ENCODE measurements at places on chromosomes 1 and 21.

GRCh38 chr1:47409311-47410067, 6.6 kb upstream of the FOXE3 start:
- DNase-seq: no peak

GRCh38 chr1:163337631-163338030, 15.9 kb downstream of the NUF2 start:
- no peak for DNase-seq

DNA sequence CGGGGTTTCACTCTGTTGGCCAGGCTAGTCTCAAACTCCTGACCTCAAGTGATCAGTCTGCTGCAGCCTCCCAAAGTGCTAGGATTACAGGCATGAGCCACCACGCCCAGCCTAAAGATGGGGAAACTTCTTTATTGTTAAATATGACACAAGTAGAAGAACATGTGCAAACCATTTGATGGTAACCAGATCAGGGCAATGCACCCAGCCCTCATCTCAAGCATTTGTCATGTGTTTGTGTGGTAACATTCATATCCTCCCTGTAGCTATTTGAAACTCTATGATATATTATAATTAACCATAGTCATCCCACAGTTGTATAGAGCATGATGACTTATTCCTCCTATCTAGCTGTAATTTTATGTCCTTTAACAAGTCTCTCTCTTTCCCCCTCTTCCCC, 119.5 kb upstream of the TMPRSS2 start:
- no peak for DNase-seq

DNA sequence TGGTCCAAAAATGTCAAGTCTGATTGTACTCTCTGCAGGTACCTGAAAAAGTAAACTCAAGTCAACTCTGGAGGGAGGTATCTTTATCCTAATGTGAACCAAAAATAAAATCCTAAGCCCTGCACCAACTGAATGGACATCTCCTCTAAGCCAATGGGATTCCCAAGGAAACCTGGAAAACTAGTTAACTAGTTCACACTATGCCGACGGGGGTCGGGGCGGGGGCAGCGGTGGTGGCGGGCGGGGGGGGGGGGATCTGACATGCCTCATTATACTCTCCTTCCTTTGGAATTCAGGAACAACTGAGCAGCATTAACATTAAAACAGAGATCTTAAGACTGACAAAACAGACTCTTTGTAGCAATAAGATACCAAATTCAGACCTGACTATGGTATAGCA, 452.6 kb upstream of the CAMK1G start:
- no peak for DNase-seq

DNA sequence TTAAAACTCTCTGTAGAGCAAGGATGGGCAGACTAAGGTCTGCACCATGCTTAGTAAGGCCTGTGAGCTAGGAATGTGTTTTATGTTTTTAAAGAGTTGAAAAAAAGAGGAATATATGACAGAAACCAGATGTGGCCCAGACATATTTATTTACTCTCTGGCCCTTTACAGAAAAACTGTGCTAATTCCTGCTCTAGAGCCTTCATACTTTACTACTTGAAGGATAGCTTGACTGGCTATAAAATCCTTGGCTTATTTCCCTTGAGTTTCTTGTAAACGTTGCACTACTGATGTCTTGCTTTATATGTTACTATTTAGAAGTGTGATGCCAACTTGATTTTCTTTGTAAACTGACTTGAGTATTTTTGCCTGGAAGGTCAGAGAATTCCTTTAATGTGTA, 33.5 kb downstream of the CTBS start:
- DNase-seq: no peak

- no peak for DNase-seq
Measured at GRCh38 chr1:234197839-234198238, 175.4 kb upstream of the COA6 start.

DNA sequence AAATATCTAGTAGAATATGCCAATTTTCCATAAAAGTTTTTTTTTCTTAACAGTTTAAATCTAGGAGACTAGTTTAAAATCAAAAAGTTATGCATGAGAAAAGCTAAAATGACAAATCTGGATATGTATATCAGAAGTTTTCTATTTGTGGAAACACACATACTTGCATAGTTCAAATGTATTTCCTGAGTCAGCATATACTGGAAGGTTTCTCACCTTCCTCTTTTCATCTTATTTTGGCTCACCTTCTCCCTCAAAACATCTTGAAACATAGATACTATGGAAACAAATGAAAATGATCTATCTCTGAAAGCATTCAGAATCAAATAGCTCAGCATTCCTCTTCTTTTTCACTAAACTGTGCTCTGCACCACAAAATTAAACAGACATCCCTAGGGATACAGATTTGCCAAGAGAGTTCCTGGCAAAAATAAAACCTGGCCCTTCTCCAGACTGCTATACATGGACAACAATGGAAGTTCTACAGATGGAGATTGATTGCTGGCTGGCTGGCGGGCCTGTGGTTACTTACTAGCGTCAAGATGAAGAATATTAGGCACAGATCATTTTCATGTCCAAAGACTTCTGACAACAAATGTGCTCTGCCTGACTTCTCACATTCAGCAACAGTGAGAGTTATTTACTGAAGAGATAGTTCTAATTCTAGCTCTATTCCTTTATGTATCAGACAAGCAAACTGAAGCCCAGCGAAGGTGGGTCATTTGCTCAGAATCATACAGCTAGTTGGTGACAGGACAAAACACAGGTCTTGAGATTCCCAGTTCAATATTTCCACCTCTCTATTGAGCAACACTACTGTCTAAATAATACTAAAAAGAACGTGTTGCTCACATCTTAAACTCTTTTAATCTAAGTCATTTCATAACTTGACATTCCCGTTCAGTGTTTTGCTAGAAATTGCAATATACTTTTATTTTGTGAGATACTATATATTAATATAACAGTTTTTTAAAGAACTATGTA, 26.6 kb downstream of the DIPK1A start:
- DNase-seq: peak; percentile 22

DNA sequence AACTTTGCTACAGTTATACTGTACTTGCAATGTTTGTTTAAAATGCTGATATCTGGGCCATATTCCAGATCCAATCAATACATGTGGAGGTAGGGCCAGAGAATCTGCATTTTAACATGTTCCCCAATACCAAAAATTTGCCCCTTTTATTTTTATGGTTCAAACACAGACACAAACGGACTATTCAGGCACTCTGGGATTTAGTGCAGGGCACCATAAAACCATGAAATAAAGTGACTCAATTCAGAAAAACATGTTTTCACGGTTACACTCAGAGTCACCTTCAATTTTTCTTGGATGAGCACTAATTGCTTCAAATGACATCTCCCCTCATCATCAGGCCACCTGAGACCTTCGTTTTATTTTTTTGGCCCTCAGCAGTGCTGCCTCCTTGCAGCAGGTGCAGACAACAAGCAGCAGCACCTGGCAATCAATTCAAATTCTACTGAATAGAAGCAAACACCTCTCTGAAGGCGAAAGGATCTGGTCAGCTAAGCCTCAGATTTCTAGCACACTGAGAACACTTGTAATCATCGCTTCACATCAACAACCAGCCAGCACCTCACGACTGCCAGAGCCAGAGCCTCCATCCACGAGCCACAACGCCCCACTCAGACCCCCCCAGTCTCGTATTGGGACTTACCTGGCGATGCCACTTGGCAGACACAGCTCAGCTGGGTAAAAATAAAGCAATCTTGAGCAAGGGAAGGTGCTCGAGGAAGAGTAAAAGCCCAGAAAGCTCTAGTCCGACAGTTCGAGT, 1.1 kb downstream of the ERO1B start:
- no peak for DNase-seq

- no peak for DNase-seq
Measured at GRCh38 chr1:16224472-16224871, 12.0 kb upstream of the ARHGEF19 start.

- no peak for DNase-seq
Measured at GRCh38 chr1:24621121-24621520, 22.0 kb upstream of the SRRM1 start.

- DNase-seq: no peak
Measured at GRCh38 chr1:22332795-22333499, 118.7 kb upstream of the ZBTB40 start.

- DNase-seq: no peak
Measured at GRCh38 chr1:231674575-231674974, 48.0 kb downstream of the DISC1 start.

DNA sequence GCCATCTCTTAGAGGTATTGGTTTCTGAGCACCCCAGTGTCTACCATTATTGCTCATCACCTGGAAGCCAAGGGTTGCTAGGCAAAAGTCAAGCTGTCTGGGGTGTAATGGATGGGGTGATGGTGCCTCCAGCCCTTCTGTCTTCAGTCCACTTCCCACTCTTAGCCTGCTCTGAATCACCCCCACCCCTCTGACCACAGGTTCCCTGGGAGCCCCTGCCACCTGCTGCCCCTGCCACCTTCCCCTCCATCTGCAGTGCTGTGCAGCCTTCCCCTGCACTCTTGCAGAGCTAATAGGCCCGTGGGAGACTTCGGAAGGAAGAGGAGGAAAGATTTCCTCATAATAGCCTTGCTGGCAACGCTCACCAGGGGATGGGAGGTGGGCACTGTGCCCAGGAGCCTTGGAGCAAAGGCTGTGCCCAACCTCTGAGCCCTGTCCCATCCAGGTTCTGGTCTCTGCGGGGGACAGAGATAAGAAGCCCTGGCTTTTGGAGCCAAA, 35.5 kb downstream of the CAPN2 start:
- DNase-seq: no peak

- no peak for DNase-seq
Measured at GRCh38 chr1:204299814-204300365, 59.8 kb downstream of the PLEKHA6 start.

- DNase-seq: no peak
Measured at GRCh38 chr1:240538776-240539430, 73.1 kb downstream of the GREM2 start.

DNA sequence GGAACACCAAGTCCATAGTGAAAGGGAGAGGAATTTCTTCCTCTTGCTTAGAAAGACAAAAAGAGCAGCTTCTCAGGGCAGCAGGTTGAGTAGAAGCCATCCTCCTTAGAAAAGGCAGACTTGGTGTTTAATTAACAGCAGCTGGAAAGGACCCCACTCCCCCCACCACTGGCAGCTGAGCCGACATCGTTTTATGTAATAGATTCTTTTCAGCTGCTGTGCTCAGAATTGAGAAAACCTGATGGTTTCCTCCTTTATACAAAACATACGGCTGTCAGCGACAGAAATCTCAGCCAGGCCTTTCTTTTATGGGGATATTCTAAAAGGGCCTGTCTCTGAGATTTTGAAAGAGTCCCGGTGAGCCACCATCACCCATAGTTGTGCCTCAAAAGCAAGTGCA, 49.9 kb downstream of the MAN1C1 start:
- no peak for DNase-seq

GRCh38 chr1:23463286-23463685, 20.7 kb downstream of the ASAP3 start:
- DNase-seq: no peak

- no peak for DNase-seq
Measured at GRCh38 chr1:26022404-26022779, 817 bp downstream of the EXTL1 start.

GRCh38 chr1:113657556-113658063, 101.7 kb downstream of the PHTF1 start:
- DNase-seq: no peak

- no peak for DNase-seq
Measured at GRCh38 chr1:41560931-41561330, 76.4 kb upstream of the EDN2 start.

- no peak for DNase-seq
Measured at GRCh38 chr1:12136916-12137610, 29.7 kb upstream of the TNFRSF1B start.

GRCh38 chr1:101154547-101154946, 82.3 kb upstream of the S1PR1 start:
- no peak for DNase-seq

DNA sequence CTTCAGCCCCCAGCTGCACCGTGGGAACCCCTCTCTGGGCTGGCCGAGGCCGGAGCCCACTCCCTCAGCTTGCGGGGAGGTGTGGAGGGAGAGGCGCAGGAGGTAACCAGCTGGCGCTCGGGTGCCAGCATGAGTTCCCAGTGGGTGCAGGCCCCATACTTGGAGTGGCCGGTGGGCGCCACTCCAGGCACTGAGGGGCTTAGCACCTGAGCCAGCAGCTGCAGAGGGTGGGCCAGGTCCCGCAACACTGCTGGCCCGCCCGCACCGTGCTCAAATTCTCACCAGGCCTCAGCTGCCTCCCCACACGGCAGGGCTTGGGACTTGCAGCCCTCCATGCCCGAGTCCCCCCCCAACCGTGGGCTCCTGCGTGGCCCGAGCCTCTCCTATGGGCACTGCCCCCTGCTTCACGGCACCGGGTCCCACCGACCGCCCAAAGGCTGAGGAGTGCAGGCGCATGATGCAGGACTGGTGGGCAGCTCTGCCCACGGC, 47.2 kb downstream of the LRRC53 start:
- no peak for DNase-seq

- no peak for DNase-seq
Measured at GRCh38 chr1:156618853-156619581, at the start of gene HAPLN2. TSS of gene HAPLN2 (plus strand) at chr1:156619415. CDS start at chr1:156623491, 4,076 bp downstream.

- DNase-seq: no peak
Measured at GRCh38 chr1:43134068-43134467, 38.0 kb downstream of the EBNA1BP2 start.

DNA sequence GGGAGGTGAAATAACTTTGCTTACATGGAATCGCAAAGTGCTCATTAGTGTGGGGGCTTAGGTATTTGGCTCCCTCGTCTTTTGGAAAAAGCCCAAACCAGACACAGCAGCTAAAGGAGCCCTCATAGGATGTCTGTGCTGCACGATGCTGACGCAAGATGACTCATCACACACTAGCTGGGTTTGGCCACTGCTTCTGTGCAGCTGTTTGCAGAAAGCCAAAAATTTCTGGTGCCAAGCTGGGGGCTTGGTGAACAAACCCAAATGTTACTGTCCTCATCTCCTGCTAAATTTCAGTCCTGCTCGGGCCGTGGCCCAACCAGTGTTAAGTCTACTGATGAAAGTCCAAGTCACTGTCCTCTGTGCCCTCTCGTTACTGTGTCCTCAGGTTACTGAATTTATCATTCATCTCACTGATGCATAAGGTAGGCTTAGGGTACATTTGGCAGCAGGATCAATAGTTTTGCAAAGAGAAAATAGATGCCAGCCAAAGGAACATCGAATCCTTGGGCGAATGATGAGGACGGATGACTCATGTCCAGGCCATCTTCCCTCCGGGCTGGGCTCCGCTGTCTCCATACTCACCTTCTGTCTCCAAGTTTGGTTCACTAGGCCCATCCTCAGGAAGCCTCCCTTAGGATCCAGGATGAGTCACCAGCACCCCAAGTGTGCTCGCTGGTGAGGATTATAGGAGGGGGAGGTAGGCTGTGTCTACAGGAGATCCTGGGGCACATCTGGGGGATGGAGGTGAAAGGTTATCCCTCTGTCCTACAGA, 177.7 kb downstream of the ADSS2 start:
- DNase-seq: no peak
